Uterus (tissue), 4 donors: ENCODE measurements at places on chromosomes 7 and 10. TPM values are rescaled to one million over a fixed set of nuclear protein-coding genes. Genes with fewer than 3 reads are reported as not detected.

RNF133 gene
- not detected for total RNA-seq

TBXAS1 gene
- 9.7 TPM for total RNA-seq

MSS51 gene
- total RNA-seq, result not detected

HECTD2 gene
- total RNA-seq, result 65.7 TPM

SDK1 gene
- total RNA-seq, result 3.8 TPM

OR9A2 gene
- total RNA-seq, result not detected

GRCh38 chr7:39054731-39055130, 77.0 kb downstream of the POU6F2 start:
- DNase-seq, result no peak

DNA sequence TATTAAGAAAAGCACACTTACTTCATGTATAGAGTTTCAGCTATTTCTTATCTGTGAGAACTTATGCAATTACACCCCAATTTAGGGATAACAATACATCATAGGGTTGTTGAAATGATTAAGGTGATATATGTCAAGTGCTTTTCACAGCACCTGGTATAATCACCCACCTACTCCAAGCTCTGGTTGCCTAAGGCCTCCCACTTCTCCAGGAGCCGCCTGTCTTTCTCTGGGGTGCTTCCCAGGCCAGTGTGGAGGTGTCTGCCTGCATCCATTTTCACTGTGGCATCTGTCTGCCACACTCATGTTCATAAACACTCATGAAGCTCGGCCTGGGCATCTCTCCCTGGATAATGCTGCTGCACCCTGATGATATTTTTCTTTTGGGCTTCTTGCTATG, 250.3 kb downstream of the STK31 start:
- no peak for DNase-seq

DNA sequence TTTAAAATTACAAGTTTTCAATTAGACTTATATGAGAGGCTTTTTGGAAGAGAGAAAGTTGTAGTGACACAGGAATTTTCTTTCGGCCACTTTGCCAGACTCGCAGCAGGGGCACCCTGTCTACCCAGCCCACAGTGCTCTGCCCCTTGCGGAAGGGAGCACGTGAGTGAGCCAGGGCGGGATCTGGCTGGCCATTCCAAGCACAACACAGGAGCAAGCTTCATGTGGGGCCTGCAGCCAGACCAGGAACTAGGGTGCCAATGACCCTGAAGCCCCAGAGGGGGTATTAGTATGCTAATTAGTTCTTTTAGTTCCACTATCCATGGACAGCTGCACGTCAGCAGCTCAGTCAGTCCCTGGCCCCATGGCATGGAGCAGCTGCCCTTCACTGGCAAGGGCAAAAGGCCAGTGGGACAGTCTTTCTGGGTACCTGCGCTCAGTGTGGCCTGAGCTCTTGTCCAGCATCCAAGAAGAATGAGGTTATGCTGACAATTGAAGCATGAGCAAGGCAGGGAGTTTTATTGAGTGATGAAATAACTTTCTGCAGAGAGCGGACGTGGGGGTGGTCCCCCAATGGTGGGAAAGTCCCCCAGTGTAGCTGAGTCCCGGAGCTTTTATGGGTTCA, 251.1 kb upstream of the CSTF2T start:
- DNase-seq, result peak; percentile 24

DNA sequence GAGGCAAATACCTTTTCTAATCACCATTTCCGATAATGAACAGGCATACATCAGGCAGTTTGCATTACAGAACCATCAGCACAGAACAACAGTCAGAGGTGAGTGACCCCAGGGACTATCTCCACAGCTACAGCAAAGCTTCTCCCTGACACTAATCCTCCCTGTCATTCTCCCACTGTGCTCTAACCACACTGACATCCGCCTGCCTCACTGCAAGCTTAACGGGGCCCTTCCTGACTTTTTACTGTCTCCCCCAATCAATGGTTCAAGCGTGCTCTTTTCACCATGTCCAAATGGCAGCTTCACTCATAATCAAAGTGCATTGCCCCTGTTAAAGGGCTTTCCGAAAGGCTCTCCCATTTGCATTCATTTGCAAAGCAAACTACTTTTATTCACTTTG, 196.3 kb downstream of the DNAJC1 start:
- no peak for DNase-seq

GRCh38 chr10:569961-570627, 119.4 kb downstream of the DIP2C start:
- no peak for DNase-seq

- no peak for DNase-seq
Observed at GRCh38 chr10:12958546-12959110, 42.9 kb downstream of the CCDC3 start.

- no peak for DNase-seq
Observed at GRCh38 chr10:101071267-101071884, 9.6 kb downstream of the KAZALD1 start.

DNA sequence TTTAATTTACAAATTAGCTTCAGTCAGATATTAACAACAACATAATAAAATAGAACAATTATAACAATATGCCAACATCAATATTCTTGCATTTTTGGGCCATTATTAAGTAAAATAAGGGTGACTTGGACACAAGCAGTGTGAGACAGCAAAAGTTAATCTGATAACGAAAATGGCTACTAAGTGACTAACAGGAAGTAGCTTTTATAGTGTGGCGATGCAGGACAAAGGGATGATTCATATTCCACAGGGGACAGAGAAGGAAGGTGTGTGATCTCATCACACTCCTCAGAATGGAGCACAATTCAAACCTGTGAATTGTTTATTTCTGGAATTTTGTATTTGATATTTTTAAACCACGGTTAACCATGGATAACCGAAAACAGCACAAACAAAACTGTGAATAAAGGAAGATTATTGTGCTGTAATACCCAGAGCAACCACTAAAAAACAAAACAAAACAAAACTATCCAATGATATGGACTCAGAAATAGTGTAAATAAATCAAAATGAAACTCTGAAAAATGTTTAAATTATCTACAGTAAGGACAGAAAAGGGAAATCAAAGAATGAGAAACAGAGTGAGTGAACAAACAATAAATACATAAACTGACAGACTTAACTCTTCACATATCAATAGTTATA, 66.9 kb upstream of the TFEC start:
- no peak for DNase-seq

- DNase-seq, result no peak
Observed at GRCh38 chr7:36633377-36633776, 90.9 kb downstream of the AOAH start.

DNA sequence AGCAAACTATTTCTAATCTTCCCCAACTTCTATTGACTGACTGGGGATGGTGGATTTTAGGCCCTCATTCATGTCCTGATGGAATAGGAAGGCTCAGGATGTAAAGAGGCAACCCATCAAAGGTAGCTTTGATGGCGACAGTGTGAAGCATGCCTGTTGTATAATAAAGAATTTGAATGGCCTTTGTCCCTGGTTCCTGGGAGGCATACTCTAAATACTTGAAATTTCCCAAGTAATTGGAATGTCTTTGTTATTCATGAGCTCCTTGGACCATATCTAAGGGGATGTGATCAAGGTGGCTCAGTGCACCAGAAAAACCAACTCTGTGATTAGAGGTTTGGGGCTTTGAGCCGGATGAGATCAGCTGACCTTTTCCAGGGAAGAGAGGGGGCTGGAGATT, 264.5 kb upstream of the NEBL start:
- no peak for DNase-seq

- no peak for DNase-seq
Observed at GRCh38 chr7:43108255-43109011, 4.0 kb upstream of the HECW1 start.

GRCh38 chr10:47225219-47225927, 74.6 kb upstream of the GDF10 start:
- no peak for DNase-seq

DNA sequence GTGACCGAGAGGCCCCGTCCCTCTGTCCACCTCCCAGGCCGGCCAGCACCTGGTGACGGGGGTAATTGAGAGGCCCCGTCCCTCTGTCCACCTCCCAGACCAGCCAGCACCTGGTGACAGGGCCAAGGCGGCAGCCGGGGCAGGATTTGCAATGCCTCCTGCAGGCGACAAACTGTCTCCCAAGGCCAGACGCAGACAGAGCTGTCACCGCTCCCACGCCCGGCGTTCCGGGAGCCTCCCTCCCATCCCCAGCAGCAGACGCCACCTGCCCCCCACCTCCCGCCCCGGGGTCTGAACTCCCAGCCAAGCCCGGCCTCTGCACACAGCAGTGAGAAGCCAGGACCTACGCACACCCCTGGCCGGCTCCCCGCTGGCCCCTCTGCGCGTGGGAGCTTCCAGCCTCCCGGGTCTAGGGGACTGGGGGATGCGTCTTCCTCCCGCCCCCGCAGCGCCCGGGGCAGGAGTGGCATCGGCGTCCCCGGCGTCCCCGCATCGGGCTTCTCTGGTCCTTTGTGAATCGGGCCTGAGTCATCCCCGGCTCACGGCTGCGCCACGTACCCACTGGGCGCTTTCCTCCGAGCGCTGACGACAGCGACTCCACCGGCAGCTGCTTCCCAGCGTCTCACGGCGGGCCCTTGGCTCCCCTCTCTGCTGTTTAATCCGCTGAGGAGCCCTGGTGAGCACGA, 95.1 kb upstream of the DIP2C start:
- no peak for DNase-seq

DNA sequence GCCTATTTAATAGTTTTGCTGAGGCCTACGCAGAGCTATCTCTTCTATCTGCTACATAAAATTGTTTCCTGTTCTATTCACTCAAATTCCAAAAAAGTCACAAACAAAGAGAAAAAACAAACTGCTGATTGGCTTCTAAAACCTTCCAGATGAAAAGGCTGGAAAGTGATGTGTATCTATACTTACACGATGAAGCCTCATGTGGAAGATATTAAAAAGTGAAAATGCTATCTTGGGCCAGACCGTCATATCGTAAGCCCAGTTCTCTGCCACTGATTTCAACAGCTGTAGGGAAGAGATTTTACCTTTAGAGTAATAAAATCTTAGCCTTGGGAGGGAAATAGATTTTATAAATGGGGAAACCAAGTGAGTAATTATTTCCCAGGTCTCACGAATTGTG, 394.8 kb downstream of the KIF20B start:
- no peak for DNase-seq

DNA sequence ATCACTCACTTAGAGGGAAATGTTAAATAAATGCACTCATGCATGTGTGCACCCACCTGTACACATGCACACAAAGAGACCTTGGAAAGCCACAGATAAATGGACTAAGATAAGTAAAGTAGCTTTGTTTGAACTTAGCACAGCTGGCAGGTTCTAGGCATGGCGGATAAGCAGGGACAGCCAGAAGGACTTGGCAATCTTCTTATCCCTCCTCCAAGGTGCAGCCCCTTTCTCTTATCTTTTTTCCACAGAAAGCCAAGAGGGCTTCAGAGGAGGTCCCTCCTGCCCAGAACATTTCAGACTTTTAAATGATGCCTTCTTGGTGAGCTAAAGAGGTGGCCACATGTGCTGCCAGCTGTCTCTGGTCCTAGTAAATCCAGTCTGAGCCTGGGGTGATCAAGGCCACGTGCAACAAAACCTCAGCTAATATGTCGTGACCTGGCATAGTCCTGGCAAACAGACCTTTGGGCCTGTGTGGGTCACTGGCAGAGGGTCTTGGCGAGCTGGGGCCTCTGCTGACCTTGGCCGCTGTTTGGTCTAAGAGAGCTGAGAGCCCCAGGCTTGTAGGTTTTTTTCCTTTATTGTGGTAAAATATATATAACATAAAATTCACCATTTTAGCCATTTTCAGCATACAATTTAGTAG, 43.2 kb upstream of the SLC35B4 start:
- DNase-seq, result no peak

DNA sequence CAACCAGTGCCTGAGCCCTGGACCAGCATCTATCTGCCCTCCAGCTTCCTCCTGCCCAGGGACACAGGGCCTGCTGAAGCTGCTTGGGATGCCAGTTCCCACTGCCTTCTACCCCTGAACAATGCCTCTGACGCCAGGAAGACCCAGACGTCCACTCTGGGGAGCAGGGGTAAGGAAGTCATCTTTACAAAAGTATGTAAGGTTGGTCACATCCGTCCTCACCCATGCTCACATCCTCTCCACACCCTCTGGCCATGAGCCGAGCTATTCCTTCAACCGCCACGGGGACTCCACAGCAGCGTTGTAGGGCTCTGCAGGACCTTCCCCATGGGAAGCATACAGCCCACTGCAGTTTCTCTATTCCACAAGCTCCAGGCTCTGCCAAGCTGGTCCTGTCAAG, 58.5 kb downstream of the CLRN3 start:
- no peak for DNase-seq

DNA sequence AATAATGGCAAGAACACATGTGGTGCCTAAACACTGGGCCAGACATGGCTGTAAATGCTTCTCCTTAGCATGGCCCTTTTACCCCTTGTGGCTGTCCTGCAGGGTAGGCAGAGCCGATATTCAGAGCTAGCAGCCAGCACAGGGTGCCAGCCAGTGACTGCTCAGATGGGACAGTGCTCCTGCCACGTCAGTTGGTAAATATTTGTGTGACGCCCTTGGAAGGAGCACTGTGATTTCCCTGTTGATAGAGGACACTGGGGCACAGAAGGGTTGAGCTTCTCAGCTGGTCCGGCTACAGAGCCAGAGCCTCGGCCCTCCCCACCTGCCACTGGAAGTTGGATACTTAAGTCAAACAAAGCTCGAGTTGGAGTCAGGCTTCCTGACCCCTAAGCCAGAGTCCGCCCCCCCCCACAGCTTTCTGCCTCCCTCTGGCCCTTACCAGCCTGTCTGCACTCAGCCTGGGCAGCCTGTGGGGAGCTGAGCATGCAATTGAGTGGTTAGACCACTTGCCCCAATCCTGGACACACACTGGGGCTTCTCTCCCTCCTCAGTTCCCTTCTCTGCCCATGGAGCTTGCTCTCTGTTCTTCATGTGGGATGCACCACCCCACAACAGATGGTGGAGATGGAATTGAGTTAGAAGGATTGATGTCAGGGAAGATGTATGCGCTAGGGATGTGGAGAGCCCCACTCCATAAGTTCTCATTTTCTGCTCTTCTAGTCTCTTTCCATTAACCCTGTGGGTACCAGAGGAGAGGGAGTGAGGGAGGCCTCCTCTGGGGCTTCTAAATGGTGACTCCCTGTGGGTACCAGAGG, 350.8 kb downstream of the PLXNA4 start:
- no peak for DNase-seq
